ENCODE measurements at places on chromosomes 11 and 22.

- DNase-seq, result no peak
Observed at GRCh38 chr22:46081831-46082210, 68.5 kb upstream of the PPARA start.

- no peak for DNase-seq
Observed at GRCh38 chr11:127098684-127099083, 98.1 kb upstream of the KIRREL3 start.

DNA sequence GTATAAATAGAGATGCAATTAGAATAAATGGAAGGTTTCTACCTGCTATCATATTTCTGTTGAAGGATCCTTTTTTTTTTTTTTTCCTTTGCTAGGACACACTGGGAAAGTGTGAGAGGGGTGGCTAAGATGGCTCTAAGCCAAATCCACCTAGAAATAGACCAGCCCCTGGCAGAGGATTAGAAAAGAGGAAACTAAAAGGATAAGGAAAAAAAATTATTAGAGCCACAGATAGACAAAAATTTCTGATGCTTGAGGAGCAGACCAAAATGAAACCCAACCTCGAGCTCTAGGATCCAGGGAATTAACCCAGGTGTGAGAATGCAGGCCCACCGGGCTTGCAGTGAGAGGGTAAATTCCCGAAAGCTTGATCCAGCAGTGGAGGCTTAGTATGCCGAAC is 262.3 kb downstream of the CADM1 start:
- no peak for DNase-seq

GRCh38 chr22:30697975-30698374 is 3.3 kb downstream of the OSBP2 start:
- no peak for DNase-seq

- no peak for DNase-seq
Observed at GRCh38 chr22:48867891-48868290, 959.8 kb downstream of the BRD1 start.

GRCh38 chr22:46931414-46931813 is 169.0 kb downstream of the TBC1D22A start:
- no peak for DNase-seq
